Endothelial cell of umbilical vein (primary cell): ENCODE measurements at places on chromosomes 1 and 21. TPM values are rescaled to one million over a fixed set of nuclear protein-coding genes. Genes with fewer than 3 reads are reported as not detected.

DNA sequence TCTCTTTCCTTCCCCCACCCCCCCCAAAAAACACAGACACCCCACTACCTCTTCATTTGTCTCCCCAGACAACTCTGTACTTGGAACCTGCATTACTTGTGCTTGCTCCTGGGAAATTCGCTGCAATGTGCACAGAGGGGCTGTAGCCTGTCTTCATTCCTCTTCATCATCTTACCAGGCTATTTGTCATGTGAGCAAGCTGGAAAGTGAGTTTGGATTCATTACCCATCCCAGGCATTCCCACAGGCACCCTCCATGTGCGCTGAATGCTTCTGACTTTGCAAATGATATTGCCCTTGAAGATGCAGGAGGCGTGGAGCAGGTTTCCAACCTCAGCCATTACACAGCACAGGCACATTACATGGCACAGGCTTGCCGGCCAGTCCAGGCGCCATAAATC is 494.9 kb downstream of the KIF26B start:
- DNase-seq: no peak

DNA sequence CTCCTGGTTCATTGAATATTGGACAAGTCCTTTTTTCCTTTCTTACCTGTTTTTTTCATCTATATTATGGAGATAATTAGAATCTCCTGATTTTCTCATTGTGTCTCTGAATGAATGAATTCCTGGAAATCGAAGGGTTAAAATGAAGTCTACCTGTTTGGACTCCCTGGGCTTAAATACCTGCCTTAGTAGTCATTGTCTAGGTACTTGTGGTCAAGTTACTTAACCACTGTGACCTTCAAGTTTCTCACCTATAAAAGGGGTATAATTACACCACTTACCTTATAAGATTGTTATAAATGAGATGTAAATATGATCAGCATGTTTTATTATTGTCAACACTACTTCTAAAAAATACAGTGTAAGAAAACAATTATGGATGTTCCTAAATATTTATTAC is 9.0 kb upstream of the TBX19 start:
- DNase-seq: no peak

BCL2L15 gene
- total RNA-seq: 0.29 and 1.3 TPM in 2 replicates

GRCh38 chr1:93358293-93358692 is 12.6 kb downstream of the DR1 start:
- no peak for DNase-seq

OR14K1 gene
- total RNA-seq: not detected in 2 replicates

DNA sequence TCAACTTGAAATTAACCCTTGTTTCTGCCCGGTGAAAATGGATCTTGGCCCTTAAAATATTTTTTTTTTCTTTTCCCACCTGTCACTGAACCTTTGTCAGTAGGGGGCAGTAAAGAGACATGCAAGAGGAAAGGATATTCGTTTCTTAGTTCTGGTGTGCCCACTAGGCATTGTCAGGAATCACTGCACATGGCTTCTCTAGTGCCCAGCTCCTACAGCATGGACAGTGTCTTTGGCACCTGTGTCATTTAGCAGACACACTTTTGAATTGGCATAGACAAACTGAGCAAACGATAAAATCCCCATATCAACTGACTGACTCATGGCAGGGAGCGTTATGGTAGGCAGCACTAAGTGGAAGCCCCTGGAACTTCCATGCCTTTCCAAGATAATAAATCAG is 1048.1 kb downstream of the BRINP3 start:
- peak; percentile 35 for DNase-seq

- no peak for DNase-seq
Measured at GRCh38 chr1:208476846-208477170, 232.6 kb upstream of the PLXNA2 start.

GRCh38 chr21:31873275-31873695 is 465 bp downstream of the HUNK start:
- no peak for DNase-seq

BMP8B gene
- total RNA-seq: 0.07 TPM in 1 of 2 replicates, not detected in the other

- DNase-seq: no peak
Measured at GRCh38 chr1:28281608-28282425, 22.5 kb downstream of the SESN2 start.

RAB4A gene
- total RNA-seq: 43.2 and 52.9 TPM in 2 replicates

MPL gene
- 0.18 and 0.24 TPM in 2 replicates for total RNA-seq

- peak; percentile 59 for DNase-seq
Measured at GRCh38 chr1:1079408-1080121, 5.5 kb upstream of the RNF223 start.

STYXL2 gene
- not detected in 2 replicates for total RNA-seq

CAPN8 gene
- total RNA-seq: not detected in 2 replicates

GRCh38 chr1:115694805-115695204 is 53.0 kb downstream of the VANGL1 start:
- DNase-seq: no peak

DNA sequence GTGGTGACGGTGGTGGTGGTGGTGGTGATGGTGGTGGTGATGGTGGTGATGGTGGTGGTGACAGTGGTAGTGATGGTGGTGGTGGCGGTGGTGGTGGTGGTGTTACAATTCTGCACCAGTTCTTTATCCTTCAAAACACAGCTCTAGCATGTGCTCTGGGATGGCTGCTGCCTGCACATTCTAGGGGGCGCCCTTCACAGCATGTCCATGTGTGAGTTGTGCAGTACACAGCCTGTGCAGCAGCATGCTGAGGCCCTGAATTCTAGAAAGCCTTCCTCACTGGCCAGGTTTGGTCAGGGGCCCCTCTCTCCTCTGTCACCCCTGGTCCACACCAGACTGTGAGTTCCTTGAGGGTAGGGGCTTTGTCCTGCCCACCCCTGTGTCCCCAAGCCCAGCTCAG is 67.7 kb downstream of the MATN1 start:
- DNase-seq: no peak

DNA sequence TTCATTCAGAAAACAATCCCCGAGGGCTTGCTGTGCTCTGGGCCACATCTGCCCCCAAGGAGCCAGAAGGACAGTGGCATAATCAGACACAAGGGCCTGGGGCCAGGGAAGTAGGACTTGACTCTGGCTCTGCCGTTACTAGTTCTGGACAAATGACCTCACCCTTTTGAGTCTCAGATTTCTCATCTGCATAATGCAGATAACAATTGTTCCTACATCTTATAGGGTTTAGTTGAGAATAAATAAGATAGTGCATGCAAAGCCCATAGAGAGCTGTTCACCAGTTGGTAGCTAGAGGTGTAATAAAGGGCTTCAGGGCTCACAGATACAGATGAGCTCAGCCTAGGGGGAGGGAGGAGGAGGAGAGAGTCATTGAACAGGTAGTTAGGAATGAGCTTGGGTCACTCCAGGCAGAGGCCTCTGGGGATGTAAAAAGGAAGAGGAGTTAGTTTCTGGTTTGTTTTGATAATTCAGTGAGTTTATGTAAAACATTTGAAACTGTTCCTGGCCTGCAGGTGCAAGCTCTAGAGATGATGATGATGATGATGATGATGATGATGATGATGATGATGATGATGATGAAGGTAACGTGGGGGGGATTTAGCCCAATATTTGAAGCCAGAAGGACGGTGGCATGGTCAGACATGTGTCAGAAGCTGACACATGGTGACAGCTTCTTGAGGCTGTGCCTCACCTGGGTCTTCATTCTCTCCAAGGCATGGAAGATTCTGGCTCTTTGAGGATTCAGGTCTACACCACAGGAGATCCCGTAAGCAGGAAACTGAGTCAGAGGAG is 858 bp downstream of the LACTBL1 start:
- DNase-seq: no peak

MYCBP gene
- total RNA-seq: 13.1 and 23.1 TPM in 2 replicates

DNA sequence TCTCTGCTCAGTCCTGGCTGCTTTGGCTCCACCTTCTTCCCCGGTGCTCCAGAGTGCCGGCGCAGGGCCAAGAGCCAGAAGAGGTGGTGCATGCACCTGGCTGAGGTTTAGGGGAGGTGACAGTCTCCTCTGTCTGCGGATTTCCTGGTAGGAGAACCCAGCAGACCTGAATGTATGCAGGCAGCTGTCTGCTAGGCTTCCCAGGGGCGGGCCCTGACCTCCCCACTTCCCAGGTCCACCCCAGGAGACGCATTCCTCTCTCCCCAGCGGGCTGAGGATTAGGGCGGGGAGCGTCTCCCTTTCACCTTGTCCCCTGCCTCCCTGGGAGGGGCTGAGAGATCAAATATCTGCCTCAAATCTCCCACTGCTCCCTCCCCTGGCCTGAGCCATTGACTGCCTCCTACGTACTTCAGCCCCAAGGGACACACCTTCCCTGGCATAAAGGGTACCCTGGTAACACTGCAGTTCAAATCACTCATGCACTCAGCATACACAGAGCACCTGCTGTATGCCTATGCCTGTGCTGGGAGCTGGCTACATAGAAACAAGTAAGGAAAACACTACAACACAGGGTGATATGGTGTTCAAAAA is 27.5 kb downstream of the DMBX1 start:
- DNase-seq: no peak

FTCD gene
- 1.2 and 1.5 TPM in 2 replicates for total RNA-seq

GRCh38 chr1:22959545-22960360 is 12.9 kb downstream of the LACTBL1 start:
- no peak for DNase-seq

- peak; percentile 43 for DNase-seq
Measured at GRCh38 chr21:37166733-37167132, 93.7 kb downstream of the TTC3 start.

- DNase-seq: peak; percentile 64
Measured at GRCh38 chr1:89962024-89962741, 32.7 kb upstream of the ZNF326 start.

DNA sequence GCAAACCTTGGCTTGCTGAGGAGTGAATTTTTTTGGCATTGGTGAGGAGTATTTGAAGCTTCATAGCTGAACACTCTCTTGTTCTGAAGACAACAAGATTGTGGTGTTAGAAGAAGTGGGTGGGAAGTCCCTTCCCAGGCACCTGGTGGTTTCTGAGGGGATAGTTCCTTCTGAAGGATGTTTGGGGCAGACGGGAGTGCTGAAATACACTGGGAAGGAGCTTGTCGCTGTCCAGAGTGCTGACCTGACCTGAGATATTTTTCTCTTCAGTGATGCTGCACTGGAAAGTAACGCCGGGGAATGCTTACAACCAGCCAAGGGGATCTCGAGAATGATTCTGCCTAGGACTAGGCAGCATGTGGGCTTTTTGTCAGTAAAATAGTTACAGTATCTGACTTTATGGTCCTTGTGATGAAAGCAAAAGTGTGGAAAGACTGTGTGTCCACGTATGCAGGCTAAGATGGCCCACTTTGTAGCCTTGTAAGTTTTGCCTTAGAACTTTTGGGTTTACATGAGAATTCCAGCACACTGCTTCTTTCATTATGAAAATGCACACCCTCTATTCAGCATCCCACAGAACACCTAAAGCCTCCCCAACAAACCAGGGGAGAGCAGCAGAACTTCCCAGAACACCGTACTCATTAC is 33.1 kb upstream of the NFASC start:
- peak; percentile 37 for DNase-seq

DNA sequence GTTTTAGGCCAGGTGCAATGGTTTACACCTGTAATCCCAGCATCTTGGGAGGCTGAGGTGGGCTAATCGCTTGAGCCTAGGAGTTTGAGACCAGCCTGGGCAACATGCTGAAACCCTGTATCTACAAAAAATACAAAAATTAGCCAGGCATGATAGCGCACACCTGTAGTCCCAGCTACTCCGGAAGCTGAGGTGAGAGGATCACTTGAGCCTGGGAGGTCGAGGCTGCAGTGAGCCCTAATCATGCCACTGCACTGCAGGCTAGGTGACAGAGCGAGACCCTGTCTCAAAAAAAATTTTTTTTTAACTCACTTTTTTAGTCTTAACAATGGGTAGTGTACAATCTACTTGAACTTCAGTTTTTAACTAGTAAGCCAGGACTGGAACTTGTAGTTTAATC is 137.5 kb downstream of the HS2ST1 start:
- DNase-seq: no peak

KRTAP19-3 gene
- not detected in 2 replicates for total RNA-seq

KIF14 gene
- 12.6 and 13.8 TPM in 2 replicates for total RNA-seq

DNA sequence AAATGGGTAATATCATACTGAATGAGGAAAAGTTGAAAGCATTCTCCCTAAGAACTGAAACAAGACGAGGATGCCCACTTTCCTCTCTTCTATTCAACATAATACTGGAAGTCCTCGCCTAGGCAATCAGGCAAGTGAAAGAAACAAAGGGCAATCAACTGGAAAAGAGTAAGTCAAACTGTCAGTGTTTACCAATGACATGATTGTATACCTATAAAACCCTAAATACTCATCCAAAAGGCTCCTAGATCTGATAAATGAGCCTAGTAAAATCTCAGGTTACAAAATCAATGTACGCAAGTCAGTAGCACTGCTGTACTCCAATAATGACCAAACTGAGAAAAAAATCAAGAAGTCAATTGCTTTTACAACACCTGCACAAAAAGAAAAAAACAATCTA is 575.8 kb upstream of the PRMT6 start:
- no peak for DNase-seq

GRCh38 chr1:204923626-204924012 is 53.0 kb downstream of the NFASC start:
- no peak for DNase-seq
